ENCODE measurements at places on chromosomes 12 and 14.

GRCh38 chr14:21840765-21841164 is 167.1 kb upstream of the OR4E1 start:
- DNase-seq, result no peak

GRCh38 chr14:100673085-100673806 is 53.4 kb upstream of the DLK1 start:
- DNase-seq, result no peak

- no peak for DNase-seq
These were observed 180.6 kb upstream of the EEA1 start for GRCh38 chr12:93109551-93110203.

GRCh38 chr14:58634406-58635090 is 3.2 kb upstream of the DACT1 start:
- DNase-seq, result no peak

DNA sequence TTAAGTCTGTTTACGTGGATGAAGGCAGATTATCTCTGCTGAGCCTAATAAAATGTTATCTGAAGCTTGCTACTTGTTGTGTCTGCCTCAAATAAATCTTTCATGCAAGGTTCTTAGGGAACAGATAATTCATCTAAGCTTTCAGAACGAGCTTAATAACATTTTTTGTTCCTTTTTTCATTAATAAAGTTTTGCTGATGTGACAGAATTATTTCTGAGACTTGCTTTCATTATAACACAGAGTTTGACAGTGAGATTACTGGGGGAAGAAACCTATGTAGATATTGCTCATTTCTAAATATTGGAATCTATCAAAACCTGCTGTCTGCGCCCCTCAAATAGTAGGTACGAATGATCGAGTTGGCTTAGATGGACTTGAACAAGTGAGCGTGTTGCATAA is 948.7 kb upstream of the SEL1L start:
- no peak for DNase-seq

All from Ammon's horn (tissue), 1 donor.